CD4-positive, alpha-beta memory T cell (primary cell): ENCODE measurements at places on chromosomes 5 and 9.

GRCh38 chr9:19551124-19551929 is 142.5 kb downstream of the ACER2 start:
- no peak for DNase-seq

DNA sequence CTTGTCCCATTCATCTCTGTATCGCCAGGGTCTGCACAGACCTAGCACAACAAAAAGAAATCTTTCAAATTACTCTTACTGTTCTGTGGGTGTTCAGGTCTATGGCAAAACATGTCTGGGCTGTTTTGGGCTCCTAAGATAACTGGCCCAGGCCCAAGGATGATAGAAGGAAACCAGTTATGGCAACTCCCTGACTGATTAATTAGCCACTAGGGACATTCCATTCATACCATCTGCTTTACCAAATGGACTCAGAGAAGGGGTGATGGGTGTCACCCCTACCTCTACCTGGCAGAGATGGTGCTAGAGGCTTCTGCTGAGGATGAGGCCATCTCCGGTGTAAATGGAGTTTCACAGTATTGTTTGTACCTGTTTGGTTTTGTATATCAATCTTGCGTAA is 1.9 kb downstream of the SLC31A2 start:
- no peak for DNase-seq

- no peak for DNase-seq
Measured at GRCh38 chr9:1100201-1100600, 50.0 kb downstream of the DMRT2 start.

DNA sequence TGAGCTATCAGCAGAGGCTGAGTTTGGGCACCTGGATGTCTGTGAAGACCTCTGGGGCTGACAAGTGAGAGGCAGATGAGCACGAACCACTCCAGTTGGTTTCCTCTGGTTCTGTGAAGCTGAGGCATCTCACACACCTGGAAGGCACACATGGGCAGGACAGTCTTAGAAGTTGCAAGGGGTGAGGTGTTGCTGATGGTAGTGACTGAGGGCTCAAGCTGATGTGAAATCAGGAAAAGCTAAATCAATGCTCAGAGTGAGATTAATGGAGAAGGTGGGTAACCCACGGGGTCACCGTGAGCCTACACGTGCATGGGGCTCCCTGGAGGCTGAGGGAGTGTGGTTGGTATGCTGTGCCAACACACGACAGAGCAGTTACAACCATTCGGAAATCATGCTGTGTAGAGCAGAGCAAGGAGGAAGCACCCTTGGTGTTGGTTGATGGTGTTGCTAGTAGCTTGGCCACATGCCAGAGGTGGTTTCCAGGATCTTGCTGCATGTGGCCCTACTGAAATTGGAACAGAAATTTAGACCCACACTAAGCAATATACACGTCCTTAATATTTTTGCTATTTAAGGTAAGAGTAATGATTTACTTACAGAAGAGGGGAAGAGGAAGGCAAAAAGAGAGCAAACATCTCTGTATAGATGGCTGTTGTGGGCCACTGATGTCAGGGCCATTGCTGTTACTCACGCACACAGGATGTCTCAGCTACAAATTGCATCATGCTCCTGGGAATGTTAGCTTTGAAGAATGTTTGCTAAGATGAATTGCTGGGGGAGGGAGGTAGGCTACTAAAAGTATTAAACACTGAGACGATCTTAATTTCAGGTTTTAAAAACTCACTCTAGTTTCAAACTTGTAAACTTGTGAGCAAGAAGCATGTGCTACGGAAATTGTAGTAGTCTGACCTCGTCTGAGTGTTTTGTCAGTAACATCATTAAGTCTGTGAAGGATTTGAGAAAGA is 170.5 kb downstream of the ARHGEF28 start:
- DNase-seq, result no peak

DNA sequence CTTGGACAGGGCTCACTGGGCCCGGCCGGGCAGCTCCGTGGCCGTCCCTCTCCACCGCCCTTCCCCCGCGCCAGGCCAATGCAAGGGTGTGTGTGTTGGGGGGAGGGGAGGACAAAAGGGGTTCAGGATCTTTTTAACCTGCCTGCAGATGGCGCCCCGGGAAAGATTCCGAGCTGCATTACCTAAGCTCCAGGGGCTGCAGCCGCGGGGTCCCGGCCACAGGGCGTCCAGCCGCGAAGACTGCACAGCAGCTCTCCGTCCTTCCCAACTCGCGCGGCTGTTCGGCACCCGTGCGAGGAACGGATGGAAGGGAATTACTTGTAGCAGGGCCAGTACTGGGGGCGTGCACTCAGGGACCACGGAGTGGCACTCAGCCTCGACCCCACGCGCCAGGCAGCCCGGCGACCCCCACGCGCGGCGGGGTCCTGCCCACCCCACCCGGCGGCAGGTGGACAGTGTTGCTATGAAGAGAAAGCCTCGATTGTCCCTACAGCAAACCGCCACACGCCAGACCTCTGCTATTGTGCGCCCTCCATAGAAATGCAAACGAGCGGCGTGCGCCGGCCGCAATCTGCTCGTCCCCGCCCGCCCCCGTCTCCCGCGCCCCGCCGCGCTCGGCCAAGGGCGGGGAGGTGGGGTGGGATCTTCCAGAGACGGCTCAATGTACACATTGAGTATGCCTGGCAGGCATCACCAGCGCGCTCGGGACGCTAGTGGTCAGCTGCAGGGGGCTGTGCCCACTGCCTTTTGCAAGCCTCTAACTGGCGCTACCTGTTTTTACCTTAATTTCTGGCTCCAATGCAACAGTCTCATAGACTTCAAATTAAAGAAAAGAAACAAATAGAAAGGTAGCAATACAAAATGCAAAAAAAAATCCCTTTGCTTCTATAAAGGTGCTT is 796 bp upstream of the GADD45G start:
- DNase-seq, result peak; percentile 28

- DNase-seq, result no peak
Measured at GRCh38 chr5:95605786-95606185, 14.1 kb upstream of the GPR150 start.

GRCh38 chr5:85441156-85441555 is 1056.5 kb upstream of the EDIL3 start:
- DNase-seq, result no peak
